ENCODE measurements at places on chromosomes 6 and 20.

DNA sequence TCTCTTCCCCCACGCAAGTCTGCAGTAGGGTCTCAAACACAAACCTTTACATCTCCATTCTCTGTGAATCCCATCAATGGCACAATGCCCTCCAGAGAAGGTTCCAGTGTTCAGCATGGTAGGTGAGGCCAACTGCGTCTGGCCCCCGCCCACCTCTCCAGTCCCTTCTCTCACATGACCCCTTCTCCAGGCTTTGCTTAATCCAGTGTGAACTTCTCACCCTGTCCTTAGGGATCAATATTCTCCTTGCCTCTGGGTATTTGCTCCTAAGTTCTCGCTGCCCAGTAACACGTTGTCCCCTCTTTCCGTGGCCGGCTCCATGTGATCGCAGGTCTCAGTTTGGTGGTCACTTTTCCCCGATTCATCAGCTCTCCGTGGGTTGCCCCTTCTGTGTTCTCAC lies 225.1 kb upstream of the PMEPA1 start:
- DNase-seq, result no peak

DNA sequence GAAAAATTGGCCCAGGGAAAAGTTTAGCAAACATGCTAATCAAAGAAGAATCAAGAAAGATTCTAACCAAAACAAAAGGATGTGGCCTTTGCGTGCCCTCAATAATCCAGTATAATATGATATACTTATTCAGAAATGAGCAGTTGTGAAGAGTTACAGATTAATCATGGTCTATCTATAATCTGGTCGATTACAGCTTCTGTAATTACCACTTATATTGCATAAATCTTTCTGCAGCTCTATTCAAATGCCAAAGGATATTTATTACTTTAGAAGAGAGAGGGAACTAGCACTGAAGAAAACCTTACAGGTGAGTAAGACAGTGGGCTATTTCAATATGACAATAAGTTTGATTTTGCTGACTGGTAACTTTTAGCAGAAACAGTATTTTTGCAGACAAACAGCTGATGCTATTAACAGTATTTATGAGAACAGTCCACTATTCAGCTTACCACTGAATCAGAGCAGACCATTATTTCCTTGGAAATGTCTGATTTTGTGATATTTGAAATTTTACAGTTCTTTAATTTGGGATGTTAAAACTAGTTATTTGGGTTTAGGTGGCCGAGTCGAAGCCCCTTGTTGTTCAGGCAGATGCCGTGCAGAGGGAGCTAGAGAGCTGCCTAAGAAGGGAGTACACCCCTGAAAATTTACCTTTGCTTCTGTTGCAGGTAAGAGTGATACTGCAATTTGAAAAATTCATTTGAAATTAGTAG lies 92.2 kb downstream of the CEP57L1 start:
- DNase-seq, result peak; percentile 56

- no peak for DNase-seq
Observed at GRCh38 chr6:122407712-122408111, 8.3 kb downstream of the HSF2 start.

GRCh38 chr6:144283646-144284477 lies 1.3 kb upstream of the UTRN start:
- peak; percentile 44 for DNase-seq

- DNase-seq, result no peak
Observed at GRCh38 chr6:52540286-52540902, 36.5 kb downstream of the TRAM2 start.

DNA sequence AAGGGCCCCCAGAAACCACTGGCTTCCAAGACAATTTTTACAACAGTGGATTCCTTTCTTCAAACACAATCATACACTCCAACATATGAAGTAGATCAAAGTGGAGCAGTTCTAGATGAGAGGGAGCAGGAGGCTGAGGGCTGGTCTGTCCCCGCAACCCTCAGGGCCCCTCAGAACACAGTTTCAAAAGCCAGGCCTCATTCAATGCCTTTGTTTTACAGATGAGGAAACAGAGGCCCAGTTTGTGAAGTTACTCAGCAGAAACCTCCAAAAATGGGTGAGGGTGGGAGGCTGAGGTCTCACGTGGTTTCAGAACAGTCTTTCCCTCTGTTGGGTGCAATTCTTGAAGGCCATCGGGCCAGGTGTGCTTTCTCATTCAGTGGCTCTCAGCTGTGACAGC lies 134.9 kb downstream of the SCML4 start:
- no peak for DNase-seq

DNA sequence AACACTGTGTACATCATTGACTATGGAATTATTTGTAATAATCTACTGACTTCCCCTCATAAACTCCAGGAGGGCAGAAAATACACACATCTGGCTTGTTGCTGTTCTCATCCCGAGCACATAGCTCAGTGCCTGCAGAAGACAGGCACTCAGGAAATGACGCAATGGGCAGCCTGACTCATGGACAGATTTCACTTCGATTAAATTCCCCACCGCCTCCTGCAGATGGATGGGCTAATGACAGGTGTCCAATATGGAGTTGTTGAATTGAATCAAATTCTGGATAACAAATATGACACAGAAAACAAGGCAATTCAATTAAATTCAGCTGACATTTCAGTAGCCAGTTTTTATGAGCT lies 9.1 kb downstream of the ANKRD60 start:
- no peak for DNase-seq

GRCh38 chr6:29628419-29629281 lies 4.3 kb downstream of the GABBR1 start:
- DNase-seq, result peak; percentile 97

DNA sequence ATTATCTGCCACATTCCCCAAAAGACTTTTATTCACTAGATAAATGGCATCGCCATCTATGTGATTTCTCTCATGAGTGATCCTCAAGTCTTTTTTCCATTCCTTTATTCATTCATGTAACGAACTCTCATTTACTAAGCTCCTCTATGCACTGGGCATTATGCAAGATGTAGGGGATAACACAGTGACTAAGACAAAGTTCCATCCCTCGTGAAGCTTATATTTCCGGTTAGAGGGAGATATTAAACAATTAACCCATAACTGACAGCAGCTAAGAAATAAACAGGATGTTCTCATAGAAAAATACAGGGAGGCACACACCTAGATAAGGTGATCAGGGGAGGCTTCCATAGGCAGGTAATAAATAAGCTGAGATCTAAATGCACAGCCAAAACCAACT lies 17.2 kb upstream of the PREX1 start:
- no peak for DNase-seq

GRCh38 chr6:132190097-132190814 lies 211.0 kb downstream of the MOXD1 start:
- peak; percentile 36 for DNase-seq

DNA sequence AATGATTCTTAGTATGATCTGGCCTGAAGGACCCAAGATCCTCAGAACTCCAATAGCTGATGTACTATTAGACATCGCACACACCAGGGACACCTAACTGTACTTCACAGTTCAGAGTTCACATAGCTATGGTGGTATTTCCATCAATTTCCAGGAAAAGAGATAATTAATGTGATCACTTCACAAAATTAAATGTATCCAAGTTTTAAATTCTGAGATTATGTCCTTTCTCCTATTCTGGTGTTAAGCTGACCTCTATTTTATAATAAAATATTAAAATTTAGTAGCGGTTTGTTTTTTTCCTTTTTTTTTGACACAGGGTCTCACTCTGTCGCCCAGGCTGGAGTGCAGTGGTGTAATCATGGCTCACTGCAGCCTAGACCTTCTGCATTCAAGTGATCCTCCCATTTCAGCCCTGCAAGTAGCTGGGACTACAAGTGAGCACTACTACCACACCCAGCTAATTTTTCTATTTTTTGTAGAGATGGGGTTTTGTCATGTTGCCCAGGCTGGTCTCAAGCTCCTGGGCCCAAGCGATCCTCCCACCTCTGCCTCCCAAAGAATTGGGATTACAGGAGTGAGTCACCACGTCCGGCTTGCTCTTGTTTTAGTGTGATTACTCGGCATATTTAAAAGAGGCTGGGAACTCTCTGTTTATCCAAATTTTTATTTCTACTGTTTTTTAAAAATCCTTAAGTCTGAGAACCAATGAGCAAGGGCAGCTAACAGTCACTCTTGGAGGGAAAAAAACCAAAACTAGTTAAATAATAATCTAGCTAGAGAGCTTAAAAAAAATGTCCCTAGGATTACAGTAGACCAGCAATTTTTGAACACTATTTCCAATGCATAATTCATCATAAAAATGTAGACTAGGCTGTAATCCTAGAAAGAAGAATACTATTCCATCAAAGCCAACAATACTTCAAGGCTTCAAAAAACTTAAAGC lies 16.0 kb downstream of the KIF13A start:
- peak; percentile 62 for DNase-seq

DNA sequence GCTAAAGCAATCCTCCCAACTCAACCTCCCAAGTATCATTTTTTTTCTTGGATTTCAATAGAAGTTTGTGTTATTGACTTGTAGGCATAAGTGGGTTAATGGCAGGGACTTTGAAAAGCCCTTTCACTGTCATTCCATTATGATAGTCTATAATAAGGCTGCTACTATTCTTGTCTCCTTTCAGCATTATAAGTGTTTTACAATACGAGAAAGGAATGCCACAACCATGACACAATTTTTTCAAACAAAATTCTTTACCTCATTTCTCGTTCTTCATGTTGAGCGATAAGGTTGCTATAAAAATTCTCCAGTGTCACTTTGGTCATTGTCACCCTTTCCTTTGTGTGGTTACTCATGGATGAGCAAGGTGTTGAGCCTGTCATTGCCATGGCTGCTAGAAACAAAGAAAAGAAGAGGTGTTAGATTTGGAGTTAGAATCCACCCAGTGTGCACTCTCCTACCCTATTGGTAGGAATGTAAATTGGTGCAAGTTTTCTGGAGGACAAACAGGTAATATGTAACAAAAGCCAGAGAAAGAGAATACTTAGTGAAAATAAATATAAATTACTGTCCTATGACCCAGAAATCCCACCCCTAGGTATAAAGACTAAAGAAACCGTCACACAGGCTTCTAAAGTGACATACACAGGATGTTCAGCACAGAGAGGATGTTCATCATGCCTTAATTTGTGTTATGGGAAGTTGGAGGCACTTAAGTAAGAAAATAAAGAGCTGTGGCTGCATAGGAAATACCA lies 7.3 kb downstream of the STK38 start:
- peak; percentile 71 for DNase-seq

DNA sequence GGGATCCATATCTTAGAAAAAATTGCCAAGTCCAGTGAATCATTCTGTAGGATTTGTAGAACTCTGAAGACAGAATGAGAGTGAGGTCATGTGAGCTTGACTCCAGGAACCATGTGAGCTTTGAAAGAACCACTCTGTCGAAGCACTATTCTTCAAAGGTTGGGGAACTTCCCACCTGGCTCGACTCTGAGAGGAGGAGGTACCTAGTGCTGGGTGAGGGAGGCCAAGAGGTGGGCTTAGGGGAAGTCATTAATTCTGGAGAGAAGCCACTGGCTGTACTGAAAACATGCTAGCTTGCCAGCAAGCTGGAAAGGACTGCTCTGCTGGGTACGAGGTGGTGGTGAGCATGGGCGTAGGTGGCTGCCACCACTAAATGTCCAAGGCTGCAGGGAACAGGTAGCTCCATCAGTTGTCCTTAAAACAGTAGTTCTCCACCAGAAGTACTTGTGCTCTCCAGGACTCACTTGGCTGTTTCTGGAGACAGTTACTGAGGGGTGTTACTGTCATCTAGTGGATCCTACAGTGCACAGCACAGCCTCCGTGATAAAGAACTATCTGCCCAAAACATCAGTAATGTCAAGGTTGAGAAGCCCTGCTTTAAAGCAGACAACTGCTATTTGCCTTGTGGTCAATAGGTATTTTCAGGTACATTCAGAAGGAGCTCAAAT lies 34.7 kb upstream of the SYNJ2 start:
- DNase-seq, result peak; percentile 59

DNA sequence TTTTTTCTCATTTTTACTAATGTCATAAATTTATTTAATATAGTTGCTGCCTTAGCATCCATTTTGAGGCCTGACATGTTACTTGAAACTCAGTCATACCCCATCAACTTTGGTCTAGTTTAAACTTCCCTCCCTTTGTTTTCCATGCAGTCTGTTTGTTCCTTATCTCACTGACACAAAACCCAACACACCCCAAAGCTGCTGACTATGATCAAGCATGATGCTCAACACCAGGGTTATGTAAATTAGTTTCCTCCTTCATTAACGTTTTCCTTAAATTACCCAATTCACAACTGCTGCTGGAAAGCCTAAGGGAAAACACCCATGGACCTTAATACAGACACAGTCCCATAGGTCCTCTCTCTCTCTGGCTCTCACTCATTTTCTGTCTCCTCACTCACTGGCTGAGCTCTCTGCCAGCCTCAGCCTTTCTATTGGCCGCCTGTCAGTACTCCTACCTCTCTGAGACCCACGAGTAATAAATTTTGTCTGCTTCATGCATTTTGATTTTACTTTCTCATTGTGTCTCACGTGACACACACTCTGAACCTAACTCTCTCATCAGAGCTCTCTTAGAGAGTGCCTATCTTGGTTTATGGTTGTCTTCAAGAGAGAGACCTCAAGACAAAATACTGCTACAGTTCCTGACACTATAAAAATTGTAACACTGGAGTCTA lies 904.5 kb downstream of the C6orf118 start:
- peak; percentile 5 for DNase-seq

DNA sequence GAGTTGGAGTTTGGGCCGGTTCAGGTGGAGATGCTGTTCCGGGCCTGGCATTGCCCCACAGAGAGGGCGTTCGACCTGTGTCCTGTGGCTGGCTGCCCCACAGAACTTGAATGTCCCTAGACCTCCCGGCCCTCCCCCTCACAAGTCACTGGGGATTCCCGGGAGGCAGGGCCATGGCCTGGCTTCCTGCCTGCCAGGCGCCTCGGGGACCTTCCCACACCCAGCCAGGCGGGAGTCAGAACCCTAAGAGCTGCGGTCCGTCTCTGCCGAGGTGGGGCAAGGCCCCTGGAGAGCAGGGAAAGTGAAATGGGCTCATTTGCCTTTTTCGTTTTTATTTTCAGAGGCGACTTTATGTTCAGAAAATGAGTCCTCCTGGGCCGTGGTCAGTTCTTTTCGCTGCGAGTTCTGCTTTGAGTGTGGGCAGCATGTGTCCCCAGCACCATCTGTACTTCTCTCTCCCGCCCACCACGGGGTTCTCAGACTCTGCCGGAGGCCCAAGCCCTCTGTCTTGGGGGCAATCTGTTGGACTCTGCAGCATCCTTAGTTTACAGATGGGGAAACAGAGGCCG lies 8.5 kb downstream of the RBM38 start:
- no peak for DNase-seq

DNA sequence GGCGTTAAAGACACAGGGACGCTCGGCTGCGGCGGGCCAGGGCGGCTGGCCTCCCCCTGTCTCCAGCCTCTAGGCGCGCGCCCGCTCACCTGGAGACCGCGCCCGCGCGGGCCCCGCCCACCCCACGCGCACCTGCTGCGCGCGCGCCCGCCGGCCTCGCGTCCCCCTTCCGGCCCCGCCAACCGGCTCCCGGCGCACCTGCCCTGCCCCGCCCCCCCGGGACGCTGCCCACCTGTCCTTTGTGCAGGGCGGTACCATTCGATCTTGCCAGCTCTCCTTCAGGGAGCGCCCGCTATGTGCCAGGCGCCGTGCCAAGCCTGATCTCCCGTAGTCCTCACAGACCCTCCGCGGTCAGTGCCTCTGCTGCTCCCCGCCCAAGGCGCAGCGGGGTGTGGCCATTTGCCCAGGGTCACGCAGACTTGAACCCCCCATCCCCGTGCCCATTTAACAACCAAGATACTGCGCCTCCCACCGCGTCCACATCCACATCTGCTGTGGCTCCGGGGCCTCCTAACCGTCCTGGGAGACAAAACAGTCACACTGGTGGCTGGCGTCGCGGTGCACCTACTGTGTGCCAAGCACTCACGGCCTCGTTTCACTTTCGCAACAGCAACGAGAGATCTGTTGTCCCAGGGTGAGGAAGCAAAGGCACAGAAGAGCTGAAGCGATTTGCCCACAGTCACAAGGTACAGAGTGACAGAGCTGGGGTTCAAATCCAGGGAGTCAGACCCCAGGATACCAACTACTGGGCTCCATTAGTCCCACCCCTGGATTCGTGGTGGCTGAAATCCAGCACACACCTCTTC lies 48.1 kb downstream of the NOL4L start:
- no peak for DNase-seq

Data from mesendoderm (in vitro differentiated cells).